ENCODE measurements at places on chromosomes 11 and 22.
A peak's percentile ranks its signal among the peaks of the same experiment; 100 is the strongest.

DNA sequence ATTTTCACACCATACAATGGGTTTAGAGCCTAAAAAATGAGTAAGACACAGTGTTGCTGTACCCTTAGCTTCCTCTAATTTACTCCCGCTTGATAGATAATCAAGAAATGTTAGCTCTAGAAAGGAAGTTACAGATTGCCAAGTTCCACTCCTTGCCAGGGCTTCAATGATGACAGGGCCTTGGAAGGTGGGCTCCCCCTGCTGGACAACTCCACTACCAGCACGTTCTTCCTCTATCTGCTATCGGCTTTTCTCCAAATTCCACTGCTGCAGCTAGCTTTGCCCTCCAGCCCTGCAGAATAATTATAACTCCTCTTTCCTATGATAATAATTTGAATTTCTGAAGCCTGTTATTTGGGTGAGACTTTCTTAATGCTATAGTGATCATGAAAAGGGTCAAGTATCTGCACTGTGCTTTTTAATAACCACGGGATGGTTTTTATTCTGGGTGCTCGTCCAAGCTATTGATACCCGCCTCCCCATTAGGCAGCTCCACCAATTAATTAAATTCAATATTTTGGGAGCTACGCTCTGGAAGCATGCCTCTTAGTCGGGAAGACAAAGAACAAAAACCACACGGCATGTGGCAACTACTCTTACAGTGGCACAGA lies 9.0 kb downstream of the SYN3 start:
- DNase-seq, result peak; percentile 75

GRCh38 chr11:46281371-46281831 lies 3.9 kb downstream of the CREB3L1 start:
- no peak for DNase-seq

DNA sequence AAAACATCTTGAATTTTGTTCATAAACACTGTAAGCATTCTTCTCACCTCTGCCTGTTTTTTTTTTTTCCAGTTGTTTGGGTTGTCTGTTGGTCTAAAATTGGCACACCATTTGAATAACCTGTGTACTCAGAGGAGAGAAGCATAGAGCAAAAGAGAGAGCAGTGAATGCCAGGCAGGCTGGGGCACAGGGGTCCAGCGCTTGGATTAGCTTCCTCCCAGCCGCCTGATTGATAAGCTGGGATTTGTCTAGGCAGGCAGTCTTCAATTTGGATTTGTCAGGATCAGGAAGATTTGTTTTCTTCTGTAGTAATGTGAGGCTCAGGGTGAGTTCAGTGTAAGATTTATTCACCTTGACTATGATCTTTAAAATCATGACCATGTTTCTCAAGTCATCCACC lies 59.0 kb downstream of the ARL14EP start:
- no peak for DNase-seq

GRCh38 chr11:77455740-77456139 lies 18.2 kb downstream of the PAK1 start:
- DNase-seq, result no peak

GRCh38 chr11:19800714-19801519 lies 88.3 kb downstream of the NAV2 start:
- no peak for DNase-seq

GRCh38 chr22:40334060-40334459 lies 12.2 kb upstream of the ADSL start:
- DNase-seq, result no peak

DNA sequence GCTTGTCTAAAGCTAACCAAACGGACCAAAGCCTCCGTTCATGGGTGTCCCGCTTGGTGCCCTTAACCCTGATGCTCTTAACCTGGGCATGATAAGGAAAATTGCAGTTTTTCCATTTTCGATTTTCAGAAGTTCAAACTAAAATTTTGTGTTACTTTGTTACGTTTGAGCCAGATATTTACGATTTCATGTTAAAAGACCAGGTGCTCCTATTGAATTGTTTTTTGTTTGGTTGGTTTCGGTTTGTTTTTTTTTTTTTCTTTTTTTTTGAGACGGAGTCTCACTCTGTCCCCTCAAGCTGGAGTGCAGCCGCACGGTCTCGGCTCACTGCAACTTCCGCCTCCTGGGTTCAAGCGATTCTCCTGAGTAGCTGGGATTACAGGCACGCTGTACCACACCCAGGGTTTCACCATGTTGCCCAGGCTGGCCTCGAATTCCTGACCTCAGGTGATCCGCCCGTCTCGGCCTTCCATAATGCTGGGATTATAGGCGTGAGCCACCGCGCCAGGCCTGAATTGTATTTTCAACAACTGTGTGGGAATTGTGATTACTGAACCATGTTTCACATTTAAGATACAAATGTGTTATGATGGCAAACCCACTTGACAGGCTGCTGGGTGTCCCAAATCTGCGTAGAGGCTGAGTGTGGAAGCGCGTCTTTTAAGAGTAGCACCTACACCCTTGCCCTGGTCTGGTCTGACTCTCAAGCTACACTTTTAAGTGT lies 864 bp upstream of the USP28 start:
- no peak for DNase-seq

All from left kidney (tissue), 8 donors.